Esophagus squamous epithelium (tissue), 5 donors: ENCODE measurements at places on chromosomes 6 and 20.

- no peak for DNase-seq
Measured at GRCh38 chr6:118354641-118355040, 193.5 kb upstream of the PLN start.

DNA sequence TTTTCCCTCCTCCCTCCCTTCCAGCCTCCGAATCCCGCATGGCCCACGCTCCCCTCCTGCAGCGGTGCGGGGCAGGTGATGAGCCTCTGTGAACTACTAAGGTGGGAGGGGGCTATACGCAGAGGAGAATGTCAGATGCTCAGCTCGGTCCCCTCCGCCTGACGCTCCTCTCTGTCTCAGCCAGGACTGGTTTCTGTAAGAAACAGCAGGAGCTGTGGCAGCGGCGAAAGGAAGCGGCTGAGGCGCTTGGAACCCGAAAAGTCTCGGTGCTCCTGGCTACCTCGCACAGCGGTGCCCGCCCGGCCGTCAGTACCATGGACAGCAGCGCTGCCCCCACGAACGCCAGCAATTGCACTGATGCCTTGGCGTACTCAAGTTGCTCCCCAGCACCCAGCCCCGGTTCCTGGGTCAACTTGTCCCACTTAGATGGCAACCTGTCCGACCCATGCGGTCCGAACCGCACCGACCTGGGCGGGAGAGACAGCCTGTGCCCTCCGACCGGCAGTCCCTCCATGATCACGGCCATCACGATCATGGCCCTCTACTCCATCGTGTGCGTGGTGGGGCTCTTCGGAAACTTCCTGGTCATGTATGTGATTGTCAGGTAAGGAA is at the start of gene OPRM1:
Gene OPRM1, plus strand, starts transcription at position 10 of the 612 bp plus-strand sequence. Its CDS starts 305 bp downstream, at position 315.
- no peak for DNase-seq

DNA sequence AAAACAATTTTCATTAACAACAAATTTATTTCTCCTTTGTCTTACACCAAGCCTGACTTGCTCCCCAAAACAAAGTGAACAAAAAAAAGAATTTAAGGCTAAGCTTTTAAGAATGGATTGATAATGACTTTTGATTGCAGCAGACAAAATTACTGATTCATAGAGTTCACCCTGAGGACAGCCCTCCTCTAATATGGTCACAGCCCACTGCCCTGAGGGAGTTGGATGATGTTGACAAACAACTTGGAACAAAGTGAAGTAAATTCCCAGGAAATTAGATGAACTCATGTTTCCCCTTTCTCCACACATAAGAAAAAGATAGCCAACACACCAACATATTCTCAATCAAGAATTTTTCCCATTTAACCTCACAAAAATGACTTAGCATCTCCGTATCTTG is 7.7 kb upstream of the ISM1 start:
- no peak for DNase-seq

- no peak for DNase-seq
Measured at GRCh38 chr6:16635291-16635809, 125.9 kb downstream of the ATXN1 start.

DNA sequence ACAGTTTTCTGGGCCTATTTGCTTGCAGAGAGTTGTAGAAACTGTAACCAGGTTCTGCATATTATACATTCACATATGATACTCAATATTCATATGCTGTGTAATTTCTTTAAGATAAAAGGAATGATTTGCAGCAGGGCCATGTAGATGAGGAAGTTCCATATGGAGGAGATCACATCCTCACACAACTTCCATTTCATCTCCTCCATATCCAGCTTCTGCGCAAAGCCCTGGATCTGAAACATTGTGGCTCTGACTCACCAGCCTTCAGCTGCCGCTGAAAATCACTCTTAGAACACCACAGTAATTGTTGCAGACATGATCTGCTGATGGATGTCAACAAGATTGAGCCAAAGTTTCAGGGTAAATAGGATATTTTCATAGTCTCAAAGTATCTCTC is 57.7 kb downstream of the PXDC1 start:
- DNase-seq: no peak
